ENCODE measurements at places on chromosomes 5 and 9.

DNA sequence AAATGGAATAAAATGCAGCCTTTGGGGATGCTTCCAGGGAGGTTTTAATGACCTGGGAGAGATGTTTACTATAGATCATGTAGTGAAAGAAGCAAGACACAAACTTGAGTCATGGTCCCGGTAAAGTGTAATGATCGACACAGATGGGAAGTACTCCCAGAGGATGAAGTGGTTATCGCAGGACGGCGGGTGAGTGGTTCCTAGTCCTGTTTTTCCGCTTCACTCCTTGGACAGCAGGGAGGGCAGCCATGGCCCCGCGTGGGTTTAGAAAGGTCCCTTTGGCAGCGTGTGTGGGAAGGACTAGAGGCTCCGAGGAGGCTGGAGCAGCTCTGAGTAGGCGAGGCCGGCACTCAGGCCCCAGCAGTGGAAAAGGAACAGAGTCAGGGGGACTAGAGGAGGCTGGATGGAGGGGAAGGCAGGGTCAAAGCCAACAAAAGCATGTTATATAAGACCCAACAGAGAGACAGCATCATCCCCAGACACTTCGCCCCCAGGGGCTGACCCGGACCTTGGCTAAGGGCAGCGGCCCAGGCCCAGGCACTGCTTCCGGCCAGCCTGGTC, 49.2 kb upstream of the STXBP1 start:
- no peak for DNase-seq

GRCh38 chr9:136218673-136219072, 13.7 kb upstream of the LHX3 start:
- no peak for DNase-seq

DNA sequence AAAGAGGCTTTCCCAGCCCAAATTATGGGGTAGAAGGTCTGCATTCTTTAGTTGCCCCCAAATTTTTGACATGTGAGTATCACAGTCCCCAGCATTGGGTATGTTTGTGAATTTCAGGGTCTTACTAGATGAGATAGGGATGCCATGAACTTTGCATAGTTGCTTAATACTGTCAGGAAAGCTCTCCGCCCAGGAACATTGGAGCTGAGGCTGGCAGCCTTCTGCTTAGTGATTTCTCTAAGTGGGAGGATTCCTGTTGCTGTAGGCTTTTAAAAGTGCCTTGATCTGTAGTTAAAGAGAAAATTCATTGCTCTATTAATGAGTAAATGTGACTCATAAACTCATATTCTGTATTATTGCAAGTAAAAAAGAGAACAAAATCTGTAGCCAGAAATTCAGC, 206.9 kb downstream of the CAVIN4 start:
- no peak for DNase-seq

DNA sequence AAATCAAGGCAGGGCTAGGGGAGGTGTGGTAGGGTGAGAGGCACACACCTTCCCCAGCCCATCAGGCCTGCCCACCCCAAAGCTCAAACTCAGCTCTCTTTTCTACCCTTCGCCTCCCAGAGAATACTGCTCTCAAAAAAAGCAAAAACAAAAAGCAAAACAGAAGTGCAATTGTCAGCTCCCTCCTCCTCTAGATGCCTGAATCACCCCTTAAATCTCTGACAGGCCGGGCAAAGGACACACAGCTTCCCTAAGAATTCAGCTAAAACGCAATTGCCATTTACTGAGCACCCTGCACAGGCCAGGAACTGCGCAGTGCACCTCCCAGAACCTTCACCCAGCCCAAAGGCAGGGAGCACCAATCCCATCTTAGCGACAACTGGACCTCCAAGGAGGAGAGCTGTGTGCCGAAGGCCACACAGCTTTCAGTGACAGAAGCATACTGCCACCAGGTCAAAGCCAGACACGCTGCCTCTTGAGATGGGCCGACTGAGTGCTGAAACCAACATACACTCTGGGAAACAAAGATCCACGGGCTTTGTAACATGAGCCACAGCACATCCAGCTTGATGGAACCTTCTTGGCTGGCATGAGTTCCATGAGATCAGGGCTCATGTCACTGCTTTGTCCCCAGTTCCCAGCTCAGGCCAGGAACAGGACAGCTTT, 53.4 kb upstream of the STXBP1 start:
- DNase-seq = no peak

- DNase-seq = no peak
These were observed 142.0 kb downstream of the FANCC start for GRCh38 chr9:95175523-95175922.

- DNase-seq = no peak
These were observed 665.0 kb upstream of the RGMB start for GRCh38 chr5:98108497-98108896.

DNA sequence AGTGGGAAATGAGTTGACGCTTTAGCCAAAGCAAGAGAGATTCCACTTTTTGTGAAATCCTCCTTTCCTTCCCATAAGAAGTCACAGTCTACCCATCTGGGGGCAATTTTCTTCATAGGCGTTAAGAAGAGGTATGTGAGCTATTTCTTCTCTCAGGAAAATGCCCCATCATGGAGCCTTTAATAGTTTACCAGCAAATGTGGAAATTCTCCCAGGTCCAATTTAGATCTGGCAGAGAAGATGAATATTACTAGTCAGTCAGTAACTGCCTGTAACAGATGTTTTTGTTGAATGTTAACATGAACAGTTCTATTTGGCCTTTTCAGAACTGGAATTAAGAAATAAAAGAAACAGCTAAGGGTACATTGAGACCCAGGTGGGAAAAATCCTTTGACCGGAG, 156.4 kb upstream of the RFX3 start:
- no peak for DNase-seq

- no peak for DNase-seq
These were observed 124.5 kb downstream of the CAAP1 start for GRCh38 chr9:26768145-26768544.

- DNase-seq = no peak
These were observed 15.6 kb upstream of the FAM81B start for GRCh38 chr5:95375591-95375990.

- no peak for DNase-seq
These were observed 417.1 kb downstream of the DMRTA1 start for GRCh38 chr9:22863736-22864135.

- DNase-seq = no peak
These were observed 114.0 kb downstream of the CDC42SE2 start for GRCh38 chr5:131377785-131378325.

- no peak for DNase-seq
These were observed 116.5 kb downstream of the ANKRD55 start for GRCh38 chr5:56116599-56117141.

- no peak for DNase-seq
These were observed 10.9 kb upstream of the JMY start for GRCh38 chr5:79225026-79225425.

DNA sequence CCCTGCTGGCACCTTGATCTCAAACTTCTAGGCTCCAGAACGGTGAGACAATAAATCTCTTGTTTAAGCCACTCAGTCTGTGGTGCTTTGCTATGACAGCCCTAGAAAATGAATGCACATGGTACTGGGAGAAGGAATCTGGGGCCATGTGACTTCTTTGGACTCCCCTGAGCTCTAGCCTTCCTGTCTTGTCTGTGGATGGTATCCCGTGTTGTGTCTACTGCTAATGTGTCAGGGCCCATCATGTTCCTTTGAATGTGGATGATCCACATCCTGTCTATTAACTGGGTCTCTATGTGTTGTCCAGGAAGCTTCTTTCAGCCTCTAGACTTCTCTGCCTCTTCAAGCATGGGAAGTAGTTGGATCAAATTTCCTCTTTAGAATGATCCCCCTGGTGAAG, 25.1 kb downstream of the IL7R start:
- no peak for DNase-seq

- DNase-seq = no peak
These were observed 28.2 kb downstream of the HAVCR1 start for GRCh38 chr5:157030692-157031091.

DNA sequence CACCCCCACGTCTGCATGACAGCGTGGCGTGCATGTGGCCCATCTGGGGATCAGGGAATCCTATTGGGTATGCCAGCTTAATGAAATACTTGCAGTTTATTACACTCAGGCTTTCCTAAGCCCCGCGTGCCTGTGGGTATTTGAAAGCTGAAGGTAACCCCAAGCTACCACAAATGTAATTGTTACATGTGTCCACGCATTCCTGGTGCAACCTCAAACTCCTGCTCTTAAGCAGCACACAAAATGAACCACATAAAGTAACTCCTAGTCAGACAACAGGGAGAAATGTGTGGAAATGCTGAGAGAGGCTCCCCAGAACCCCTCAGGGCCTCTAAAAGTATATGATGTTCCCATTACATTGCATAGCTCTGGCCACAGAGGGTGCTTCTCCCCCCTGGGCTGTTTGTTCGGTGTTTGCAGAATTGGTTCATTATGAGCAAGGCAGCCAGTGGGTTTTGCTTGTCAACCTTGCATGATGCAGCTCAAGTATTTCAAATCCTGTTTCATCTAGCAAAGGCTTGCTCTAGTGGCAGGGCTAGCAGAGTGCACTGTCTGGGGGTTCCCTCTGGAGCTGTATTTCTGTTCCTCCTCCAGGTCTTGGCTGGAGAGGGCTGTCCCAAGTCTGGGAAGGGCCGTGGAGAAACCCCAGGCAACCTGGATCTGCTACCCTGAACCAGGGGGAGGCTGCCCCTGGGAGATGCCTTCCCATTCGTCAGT, 1.8 kb upstream of the DCANP1 start:
- DNase-seq = no peak

GRCh38 chr5:176892663-176893062, 6.5 kb downstream of the HK3 start:
- DNase-seq = no peak

- DNase-seq = no peak
These were observed 19.9 kb downstream of the PTGES2 start for GRCh38 chr9:128107468-128108268.

- no peak for DNase-seq
These were observed 7.2 kb upstream of the HOMER1 start for GRCh38 chr5:79521156-79521555.

GRCh38 chr5:92559781-92560180, 1021.2 kb downstream of the NR2F1-AS1 start:
- DNase-seq = no peak

DNA sequence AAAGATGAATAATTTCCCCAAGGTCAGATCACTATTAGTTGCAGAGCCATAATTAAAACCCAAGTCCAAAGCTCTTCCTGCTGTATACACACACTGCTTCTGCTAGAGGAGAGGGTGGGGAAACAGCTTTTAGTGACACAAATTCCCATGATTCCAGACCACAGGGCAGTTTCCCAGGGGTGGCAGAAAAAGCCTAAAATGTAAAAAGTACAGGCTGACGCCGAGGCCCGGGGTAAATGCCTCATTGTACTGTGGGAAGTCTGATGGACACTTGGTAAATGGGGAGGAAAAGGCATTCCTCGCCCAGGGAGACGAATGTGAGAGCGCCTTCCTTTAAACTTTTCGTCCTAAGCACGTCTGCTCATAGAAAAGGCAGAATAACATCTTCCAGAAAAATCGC, 65.7 kb downstream of the DENND1A start:
- DNase-seq = no peak

DNA sequence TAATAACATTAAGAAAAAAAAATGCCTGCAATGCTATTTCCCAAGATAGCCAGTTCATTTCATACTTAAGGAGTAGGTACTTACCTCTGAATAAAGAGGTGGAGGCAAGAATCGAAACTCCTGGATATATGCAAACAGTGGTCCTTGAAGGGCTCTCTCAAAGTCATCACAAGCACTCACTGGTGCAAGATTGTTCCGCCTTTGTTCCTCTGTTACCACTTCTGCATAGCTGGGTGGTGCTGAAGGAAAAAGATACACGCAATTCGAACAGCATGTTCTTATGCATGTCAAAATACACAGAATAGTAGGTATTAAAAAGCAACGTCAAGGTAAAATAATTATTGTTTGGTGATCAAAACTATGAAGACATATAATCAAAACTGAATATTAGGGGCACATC, 9.5 kb downstream of the ARRDC3 start:
- no peak for DNase-seq

GRCh38 chr9:116162241-116162781, 8.7 kb downstream of the PAPPA start:
- no peak for DNase-seq

DNA sequence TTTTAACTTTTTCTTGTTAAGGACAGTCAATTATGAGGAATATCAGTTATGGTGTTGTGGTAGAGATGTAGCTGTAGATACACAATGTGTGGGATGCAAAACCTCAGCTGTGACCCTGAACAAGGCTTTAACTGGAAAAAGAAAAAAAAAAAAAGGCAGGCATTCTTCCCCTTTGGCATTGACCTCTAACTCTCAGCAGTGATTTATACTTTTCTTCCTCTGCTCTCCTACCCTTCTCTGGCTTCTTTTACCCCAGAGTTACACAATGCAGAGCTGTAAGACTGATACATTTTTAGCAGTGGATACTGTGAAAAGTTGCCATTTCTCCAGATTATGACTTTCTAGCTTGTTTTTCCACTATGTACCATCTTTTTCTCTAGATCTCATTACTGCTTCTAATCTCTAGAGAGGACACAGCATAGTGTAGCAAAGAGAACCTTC, 2.0 kb downstream of the CTNNAL1 start:
- no peak for DNase-seq

DNA sequence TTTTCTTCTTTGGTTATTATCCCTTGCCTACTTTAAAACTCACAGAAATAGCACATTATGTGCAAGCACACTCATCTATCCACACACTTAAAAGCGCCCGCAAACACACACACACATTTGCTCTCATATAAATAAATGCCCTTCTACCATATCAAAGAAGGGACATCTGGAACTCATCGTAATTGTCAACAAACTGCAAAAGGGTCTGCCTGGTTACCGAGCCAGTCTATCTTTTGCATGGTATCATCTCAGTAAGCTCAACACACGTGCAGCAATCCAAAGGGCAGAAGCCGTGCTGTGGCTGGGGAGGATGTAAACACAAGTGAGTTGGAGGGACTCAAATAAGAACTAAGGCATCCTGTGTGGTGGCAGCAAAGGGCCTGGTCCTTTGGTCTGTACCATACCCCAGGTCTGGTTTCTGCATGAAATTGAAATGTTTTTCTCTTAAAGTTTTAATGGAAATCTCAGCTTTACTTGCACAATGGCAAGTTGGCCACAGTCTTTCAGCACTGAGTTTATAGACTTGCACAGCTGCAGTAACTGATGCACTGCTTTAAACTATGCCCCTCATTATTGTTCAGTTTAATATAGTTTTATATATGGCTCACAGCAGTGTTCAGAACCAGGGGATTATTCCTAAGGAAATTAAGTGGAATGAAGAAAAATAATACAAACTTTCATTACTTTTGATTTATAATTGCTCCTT, 331.0 kb downstream of the ADAMTS6 start:
- DNase-seq = no peak

GRCh38 chr5:128349044-128349858, 188.8 kb downstream of the FBN2 start:
- no peak for DNase-seq

DNA sequence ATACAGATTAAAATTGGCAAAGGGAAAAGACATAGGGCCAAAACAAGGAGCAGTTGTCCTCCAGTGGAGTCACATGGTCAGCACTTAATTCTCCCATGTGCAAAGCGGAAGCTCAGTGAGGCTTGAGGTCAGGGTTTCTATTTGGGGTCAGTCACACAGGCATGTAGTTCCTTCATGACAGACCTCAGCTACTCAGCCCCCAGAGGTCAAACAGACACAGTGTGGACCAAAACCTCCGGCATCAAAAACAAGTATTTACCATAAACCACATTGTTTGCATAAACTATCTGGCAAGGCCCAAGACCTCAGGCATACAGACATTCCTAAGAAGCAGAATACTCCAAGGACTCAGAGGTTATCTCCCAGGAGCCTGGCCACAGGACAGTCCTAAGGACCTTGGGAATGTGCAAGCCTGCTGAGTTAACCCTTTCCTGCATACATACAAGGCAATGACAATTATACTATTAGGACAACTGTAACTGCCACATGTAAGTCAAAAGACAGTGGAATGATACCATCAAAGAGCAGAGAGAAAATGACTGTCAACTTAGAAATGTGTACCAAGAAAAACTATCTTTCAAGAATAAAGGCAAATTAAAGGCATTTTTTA, 28.7 kb upstream of the FNIP1 start:
- DNase-seq = no peak
